ENCODE measurements at places on chromosomes 12 and 14. TPM values are rescaled to one million over a fixed set of nuclear protein-coding genes. Genes with fewer than 3 reads are reported as not detected.
A peak's percentile ranks its signal among the peaks of the same experiment; 100 is the strongest.

The DIP2B gene
- 27.8 TPM for total RNA-seq

The SMCO2 gene
- 0.19 TPM for total RNA-seq

The RHEBL1 gene
- total RNA-seq: 15.2 TPM

The RTL1 gene
- not detected for total RNA-seq

The DPY19L2 gene
- total RNA-seq: 0.91 TPM

The AQP5 gene
- total RNA-seq: not detected

The GALNT16 gene
- 0.02 TPM for total RNA-seq

The KCNC2 gene
- not detected for total RNA-seq

The HCFC2 gene
- 8.3 TPM for total RNA-seq

DNA sequence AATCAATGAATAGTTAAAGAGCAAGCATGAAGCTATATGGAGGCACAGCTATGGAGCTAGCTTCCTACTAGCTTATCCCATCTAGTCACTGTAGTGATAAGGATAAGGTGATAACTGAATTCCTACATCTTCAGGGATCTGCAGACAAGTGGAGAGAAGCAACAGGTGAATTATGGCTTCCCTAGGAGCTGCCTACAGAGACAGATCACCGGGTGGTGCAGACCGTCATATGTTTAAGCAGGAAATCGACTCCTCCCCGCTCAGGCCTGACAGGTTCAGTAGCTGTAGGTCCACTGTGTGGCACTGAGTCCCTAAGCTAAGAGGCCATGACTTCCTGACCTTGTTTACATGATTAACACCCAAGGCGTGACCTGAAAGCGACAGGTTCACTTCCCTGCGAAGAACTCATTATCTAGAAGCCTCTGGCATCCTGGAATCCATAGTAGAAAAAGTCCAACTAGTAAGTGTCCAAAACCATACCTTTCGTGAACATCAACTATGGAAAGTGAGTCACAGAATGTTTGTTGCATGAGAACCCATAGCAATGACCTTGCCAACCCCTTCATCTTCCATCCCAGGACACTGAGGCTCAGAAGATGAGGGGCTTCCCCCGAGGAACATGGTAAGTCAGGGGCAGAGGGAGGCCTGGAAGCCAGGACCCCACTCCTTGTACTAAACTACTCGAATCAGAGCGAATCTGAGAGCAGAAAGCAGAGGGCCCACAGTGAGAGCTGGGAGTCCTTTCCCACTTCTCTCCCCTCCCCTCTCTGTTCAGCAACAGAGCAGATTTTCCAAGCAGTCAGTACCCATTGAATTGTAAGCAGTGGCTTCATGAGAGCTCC lies 75.4 kb upstream of the CCND2 start:
- peak; percentile 18 for DNase-seq

GRCh38 chr14:105536691-105537579 lies 10.6 kb downstream of the TMEM121 start:
- no peak for DNase-seq

GRCh38 chr12:47935184-47935583 lies 28.2 kb upstream of the TMEM106C start:
- DNase-seq: no peak

DNA sequence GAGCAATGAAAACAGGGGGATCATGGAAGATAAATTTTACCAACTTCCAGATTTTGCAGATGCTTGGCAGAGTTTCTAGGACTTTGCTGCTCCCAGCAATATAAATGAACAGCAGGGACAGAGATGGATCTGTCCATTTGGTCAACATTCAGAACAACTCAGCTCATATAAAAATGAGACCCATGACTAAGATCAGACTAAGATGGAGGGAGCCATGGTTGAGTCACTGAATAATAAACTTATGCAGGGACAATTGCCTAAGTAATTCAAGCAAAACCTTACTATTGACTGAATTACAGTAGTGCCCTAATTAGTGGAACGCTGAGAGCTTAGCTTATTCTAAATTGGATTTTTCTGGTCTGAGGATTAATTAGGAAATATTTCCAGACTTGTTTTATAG lies 205.1 kb downstream of the SLC5A8 start:
- DNase-seq: no peak

DNA sequence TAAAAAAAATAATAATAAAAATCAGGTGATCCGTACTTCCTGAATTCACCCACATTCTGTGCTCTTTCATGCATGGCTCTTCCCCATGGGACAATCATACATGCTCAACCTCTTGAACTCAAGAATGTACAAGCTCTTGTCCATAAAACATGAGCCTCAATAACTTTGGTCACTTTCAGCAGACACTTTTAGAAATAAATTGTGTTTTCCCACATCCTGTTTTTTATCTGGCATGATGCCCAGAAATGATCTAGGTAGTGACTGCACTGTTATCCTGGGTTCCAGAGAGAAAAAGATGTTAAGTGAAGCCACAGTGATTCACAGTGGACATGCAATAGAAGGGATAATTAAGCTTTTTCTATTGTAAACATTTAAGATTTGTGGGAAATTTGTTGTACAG lies 537.6 kb upstream of the TMEM132C start:
- DNase-seq: no peak

DNA sequence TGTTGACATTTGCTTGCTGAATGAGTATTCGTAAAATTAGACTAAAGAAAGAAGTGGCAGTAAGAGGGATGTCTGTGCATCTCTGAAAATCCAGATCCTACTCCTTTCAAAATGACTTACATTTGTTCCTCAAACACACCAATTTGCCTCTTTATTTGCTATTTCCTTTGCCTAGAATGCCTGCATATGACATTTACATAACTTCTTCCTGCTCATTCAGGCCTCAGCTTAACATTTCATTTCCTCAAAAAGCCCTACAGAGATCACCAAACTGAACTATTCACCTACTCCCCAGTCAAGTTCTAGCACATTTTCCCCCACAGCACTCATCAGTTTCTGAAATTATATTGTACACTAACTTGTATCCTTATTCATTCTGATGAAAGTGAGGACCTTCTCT lies 907.2 kb downstream of the LRFN5 start:
- DNase-seq: no peak

GRCh38 chr14:62885451-62885850 lies 159.8 kb downstream of the KCNH5 start:
- DNase-seq: no peak

DNA sequence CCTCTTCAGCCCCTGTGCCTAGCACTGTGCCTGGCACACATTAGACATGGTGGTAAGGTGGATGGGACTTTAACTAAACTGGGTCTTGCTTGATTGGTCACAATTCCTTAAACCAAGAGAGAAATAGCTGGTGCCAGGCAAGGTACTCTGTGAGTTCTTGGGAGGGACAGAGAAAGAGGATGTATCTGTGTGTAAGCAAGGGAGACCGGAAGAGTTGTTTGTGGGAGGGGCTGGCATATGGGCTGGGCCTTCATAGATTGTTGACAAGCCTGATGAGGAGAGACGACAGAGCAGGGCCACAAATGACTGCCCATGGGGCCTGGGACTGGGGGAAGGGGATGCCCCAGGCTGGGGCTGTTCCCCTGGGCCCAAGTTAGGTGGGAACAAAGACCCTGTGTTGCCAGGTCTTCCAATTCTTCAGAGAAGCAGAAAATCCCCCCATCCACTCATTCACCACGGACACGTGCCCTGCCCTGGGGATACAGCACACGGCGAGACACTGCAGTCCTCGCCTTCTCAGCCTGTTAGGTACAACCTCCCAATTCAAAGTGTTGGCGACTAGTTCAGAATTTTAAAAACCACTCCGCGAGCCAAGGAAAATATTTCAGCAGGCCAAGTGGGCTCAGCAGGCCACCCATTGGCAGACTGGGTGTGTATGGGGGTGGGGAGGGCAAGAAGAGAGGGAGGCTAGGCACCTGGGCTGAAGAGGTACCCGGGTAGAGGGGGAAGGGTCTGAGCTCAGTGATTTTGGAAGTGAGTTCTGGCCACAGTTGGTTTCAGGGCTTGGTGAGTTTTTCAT lies 11.4 kb upstream of the CYP46A1 start:
- DNase-seq: no peak

DNA sequence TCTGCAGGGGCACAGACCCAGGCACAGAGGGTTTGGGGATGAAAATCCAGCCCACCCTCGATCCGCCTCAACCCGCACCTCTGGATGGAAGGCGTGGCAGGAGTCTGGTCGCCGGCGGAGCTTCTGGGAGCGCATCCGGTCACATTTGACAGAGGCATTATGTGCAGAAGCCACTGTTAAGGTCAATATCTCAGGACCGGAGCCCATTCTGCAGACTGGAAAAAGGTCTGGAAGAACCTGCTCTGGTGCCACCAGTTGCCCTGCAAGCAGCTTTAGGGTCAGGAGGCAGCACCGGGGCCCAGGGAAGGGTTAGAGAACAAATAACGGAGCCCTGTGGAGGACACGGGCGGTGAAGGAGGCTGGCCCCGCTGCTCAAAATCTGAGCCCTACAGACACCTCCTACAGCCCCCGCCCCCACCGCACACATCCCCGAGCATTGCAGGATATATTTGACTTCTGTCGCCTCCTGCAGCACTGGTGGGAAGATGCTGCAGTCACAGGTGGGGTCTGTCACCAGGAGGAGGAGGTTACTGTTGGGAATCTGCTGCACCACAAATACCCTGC lies 25.1 kb upstream of the LRTM2 start:
- no peak for DNase-seq

DNA sequence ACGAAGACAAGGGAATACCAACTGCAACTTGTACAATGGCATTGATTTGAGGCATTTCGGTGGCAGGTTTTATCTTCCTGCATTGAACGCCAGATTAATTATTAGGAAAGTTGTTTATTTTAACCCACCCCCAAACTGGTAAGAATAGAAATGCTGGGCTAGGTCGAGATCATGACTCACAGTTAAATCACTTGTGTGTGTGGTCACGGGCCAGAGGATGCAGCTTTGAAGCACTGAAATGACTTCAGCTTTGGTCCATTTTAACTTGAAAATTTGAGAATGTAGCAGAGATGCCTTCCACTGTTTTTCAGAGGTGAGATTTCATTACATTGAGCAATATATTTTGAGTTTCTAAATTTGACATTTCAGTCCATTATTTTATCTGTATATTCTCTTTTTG lies 23.6 kb upstream of the KCNH3 start:
- DNase-seq: no peak

- peak; percentile 18 for DNase-seq
These were observed 10.5 kb upstream of the NUAK1 start for GRCh38 chr12:106149096-106149784.

GRCh38 chr14:93057586-93058280 lies 58.0 kb downstream of the ITPK1 start:
- DNase-seq: no peak

DNA sequence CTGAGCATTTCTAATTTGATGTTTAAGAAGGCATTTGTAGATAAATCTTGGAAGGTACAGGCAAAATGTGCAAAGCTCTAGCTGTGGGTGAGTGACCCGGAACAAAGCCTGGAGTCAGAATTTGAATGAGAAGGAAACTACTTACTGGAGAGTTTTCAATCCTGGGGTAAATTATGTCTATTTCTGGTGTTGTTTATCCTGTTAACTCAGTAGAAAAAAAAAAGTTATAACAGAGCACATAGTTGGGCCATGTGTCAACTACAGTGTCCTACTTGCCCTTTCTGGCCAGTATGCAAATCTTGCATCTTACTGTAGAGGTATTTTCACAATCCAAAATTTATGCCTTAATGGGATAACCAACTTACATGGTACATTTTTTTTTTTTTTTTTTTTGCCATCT lies 182.3 kb downstream of the SYNE2 start:
- no peak for DNase-seq

GRCh38 chr14:47744155-47744554 lies 68.8 kb upstream of the MDGA2 start:
- DNase-seq: no peak

DNA sequence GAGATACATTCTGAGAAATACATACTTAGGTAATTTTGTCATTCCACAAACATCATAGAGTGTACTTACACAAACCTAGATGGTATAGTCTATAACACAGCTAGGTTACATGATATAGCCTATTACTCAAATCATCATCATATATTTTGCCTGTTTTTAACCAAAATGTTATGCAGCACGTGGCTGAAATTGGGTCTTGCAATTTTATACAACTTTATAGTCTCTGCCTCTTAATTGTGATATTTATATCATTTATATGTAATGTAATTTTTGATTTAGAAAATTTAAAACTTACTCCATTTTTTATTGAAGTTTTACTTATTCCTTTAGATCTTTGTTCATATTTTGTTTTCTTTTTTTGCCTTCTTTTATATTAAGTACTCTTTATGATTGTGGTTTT lies 350.7 kb upstream of the DCN start:
- no peak for DNase-seq

DNA sequence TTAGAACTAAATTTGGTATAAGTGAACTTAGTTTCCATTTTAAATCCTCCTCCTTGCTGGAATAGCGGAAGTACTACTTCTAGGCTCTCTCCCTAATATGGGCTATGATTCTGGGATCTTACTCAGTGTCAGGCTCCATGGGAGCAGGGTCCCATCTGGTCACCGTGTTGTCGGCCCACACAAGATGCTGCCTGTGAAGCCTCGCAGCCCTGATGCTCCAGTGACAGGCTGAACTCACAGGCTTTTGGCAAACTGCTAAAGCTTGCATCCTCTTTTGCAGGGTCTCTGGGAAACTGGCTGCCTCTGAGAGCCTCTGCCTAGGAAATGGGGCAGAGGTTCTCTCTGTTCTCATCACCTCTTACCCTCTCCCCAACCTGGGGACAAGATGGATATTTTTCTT lies 88.4 kb downstream of the RPAP3 start:
- DNase-seq: no peak

GRCh38 chr14:91245029-91245428 lies 525 bp upstream of the GPR68 start:
- peak; percentile 87 for DNase-seq

DNA sequence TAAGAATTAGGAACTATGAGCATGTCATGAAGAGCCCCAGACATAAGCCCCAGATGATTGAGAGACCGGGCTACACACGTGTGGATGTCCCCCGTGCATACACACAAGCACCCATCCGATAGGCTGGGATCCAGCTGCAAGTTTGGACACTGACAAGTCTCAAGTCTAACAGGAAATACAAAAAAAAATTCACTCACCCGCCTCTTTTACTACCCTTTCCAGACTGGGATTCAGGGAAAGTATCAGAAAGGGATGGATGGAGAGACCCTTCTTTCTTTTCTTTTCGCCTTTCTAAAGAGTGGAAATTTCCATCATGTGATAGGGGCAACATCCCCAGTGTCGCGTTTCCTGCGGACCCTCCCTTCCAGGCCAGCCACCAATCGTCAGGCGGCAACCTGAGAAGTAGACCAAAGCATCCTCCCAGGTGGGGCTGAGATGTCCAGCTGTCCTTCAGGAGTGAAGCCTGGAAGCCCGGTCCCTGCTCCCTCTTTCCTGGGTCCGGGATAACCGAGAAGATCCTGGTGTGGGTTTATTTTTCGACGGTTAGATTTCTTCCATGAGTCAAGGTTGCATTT lies 6.4 kb upstream of the SLC38A4 start:
- no peak for DNase-seq

DNA sequence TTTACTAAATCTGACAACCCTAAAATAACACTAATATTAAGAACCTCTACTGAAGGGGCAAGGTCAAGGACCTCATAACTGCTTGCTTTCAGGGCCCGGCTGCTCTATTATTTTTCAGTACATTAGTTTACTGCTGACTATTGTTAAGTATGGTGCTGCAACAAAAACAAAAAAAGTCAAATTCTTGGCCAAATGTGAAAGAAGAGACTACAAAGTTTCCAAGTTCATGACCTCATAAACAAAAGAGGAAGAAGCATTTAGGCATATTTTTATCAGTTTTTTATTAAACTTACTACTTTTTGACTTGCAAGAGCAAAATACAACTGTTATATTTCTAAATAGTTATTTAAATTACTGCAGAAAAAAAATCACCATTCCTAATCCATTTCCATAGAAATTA lies 109.8 kb upstream of the GPHB5 start:
- DNase-seq: no peak
